OCI-M1 (cell line): ENCODE measurements at places on chromosomes 6 and 20.

DNA sequence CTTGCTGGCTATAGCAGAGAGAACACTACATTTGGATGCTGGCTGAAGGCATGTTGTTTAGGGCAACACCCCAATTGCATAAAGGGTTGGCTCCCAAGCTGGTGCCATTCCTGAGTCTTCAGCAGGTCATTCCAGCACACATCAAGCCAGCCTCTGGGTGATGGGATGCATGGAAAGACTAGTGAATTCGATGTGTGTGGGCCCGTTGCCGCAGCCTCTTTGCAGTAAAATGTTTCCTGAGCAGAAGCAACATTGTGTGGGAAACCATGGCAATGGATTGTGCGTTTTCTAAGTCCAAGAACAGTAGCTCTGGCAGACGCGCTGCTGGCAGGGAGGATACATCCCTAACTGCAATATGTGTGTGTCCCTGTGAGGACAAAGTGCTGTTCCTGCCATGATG is 142.4 kb upstream of the SLC24A3 start:
- no peak for DNase-seq

DNA sequence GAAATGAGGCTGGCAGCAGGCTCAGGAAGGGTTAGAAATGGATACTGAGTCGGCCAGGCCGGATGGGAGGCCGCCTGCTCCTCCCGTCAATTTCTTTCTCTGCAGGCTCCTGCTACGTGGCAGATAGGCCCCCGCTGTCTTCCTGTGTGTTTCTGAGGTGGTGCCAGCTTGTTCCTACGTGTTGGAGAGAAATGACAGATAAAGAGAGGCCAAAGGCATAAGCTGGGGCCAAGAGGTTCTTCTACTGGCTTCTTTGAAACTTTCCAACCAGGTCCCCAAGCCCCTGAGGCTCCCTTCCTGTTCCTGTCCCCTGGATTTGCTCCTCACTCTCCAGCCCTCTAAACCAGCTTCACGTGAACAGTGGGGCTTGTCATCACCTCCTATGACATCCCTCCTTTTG is 76.8 kb downstream of the TCP11 start:
- DNase-seq: no peak

- no peak for DNase-seq
Observed at GRCh38 chr20:21052241-21052640, 53.9 kb downstream of the LINC00237 start.

DNA sequence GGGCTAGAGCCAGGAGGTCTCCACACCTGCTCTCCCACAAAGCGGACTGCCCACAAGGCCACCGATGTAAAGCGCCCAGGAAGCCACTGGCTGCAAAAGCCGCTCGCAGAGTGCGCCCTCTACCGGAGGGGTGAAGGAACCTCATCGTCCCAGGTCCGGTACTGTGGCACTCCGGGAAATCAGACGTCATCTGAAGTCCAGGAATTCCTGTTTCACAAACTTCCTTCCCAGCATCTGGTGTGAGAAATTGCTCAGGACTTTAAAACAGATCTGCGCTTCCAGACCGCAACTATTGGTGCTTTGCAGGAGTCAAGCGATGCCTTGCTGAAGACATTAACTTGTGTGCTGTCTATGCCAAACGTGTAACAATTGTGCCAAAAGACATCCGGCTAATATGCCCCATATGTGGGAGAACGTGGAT is 115.1 kb upstream of the ARID1B start:
- DNase-seq: peak; percentile 53

DNA sequence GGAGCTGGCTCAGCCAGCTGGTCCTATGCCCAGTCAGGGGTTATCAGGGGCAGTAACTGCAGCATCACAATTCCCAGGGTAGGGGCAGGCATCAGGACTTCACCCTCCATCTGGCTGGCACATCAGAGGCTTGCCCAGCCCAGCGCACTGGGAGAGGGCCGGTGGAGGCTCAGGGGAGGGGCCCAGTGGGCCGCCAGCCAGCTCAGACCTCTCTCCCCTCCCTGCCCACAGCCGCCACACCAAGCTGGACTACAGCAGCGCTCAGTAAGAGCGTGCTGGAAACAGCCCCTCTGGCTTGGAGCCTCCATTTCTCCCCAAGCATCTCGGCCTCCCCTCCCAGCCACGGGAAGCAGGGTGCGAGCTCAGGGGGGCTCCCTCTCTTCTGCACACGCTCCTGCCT is 22.0 kb downstream of the ADA start:
- no peak for DNase-seq

GRCh38 chr6:42530296-42530695 is 33.5 kb upstream of the UBR2 start:
- no peak for DNase-seq

DNA sequence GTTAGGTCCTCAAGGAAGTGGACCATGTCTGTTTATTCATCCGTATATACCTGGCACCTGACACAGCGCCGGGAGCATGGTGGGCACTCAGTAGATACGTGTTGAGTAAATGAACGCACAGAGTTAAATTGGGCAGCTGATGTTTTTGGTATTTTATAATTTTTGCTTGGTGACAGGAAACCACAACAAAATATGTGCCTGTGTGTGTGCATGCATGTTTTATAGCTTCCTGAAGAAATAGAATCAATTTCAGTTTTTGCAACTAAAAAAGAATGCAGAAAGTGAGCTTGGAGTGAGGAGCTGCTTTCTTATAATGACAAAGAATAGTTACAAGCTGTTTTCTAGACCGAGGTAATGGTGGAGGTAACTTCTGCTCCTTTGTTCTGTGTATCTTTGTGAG is 91.4 kb downstream of the PLCB4 start:
- DNase-seq: no peak

GRCh38 chr6:94217836-94218235 is 798.5 kb upstream of the EPHA7 start:
- DNase-seq: no peak

DNA sequence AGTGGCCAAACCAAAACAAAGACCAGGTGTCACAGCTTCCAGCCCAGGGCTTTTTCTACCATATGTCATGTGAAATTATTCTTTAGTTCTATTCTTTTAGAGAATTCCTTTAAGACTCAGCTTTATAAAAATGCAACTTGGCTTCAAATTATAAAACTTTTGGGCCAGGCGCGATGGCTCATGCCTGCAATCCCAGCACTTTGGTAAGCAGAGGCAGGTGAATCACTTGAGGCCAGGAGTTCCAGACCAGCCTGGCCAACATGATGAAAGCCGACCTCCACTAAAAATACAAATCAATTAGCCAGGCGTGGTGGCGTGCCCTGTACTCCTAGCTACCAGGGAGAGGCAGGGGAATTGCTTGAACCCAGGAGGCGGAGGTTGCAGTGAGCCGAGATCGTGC is 210.3 kb upstream of the ARG1 start:
- DNase-seq: no peak

DNA sequence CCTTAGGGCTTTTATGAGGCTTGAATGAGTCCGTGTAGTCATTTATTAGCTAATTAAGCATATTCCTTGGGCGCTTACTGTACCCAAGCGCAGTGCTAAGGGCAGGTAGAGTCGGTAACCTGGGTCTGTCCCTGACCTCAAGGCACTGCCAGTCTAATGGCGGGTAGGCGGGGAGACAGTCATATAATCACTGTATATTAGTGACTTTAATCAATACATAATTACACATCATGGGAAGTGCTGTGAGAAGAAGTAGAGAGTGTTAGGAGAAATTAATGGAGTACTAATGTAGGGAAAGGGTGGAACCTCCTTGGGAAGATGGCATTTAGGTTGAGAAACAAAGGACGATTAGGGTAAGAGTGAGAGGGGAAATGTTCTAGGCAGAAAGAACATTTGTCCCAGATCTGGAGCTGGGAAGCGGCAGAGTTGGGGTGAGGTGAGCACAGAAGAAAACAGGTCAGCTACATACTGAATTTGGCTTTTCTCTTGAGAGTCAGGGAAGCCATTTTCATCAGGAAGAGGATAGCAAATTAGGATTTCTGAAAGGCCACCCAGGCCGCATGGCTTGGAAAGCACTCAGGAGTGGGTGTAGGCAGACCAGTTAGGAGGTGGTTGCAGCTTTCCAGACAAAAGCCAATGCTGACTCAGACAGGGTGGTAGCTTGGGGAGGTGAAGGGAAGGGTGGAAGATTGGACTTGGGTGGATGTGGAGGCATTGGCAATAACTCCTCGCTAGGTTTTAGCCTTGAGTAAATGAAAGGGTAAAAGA is 954 bp upstream of the BLCAP start:
- no peak for DNase-seq

- DNase-seq: no peak
Observed at GRCh38 chr6:170407932-170408331, 101.4 kb downstream of the FAM120B start.

DNA sequence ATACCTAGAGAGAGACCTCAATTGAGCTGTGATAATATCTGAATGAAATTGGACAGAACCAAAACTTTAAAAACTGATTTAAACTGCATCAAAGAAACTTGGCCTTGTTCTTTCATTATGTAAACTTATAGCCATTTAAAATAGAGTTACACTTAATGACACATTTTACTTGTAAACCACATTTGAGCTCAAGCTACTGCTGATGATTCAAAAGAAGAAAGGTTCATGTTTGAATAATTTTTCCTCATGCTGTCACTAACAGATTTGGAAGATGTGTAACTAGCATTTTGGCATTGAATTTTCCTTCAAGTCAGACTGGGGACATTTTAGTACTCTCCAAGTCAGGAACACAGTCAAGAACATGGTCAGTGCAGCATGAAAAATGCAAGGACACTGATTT is 26.9 kb downstream of the POPDC3 start:
- DNase-seq: no peak

GRCh38 chr20:63047267-63047666 is 40.5 kb upstream of the BHLHE23 start:
- DNase-seq: no peak

DNA sequence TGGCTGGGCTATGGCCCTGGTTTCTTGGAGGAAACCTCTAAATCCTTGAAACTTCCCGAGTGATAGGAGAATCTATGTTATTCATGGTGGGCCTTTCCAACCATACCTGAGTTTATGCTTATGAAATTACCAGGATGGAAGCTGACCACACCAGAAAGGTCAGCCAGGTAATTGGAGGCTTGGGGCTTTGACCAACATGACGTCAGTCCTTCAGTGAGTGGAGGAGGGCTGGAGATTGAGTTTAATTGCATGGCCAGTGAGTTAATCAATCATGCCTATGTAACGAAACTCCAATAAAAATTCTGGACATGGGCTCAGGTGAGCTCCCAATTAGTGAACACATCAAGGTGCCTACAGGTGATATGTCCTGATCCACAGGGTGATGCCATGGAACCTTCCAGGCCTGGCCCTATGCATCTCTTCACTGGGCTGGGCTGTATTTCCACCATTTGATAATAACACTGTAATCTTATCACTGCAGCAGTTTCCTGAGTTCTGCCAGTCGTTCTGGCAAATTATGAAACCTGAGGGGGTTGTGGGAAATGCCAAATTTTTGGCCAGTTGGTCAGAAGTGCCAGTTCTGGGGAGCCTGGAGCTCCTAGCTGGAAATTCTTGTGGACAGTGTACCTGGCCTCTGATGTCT is 106.5 kb downstream of the CDH26 start:
- DNase-seq: no peak

- no peak for DNase-seq
Observed at GRCh38 chr6:165744555-165745228, 81.7 kb upstream of the PDE10A start.

- no peak for DNase-seq
Observed at GRCh38 chr6:136086686-136087085, 163.4 kb downstream of the MTFR2 start.

- no peak for DNase-seq
Observed at GRCh38 chr20:41512624-41513023, 105.6 kb downstream of the CHD6 start.

DNA sequence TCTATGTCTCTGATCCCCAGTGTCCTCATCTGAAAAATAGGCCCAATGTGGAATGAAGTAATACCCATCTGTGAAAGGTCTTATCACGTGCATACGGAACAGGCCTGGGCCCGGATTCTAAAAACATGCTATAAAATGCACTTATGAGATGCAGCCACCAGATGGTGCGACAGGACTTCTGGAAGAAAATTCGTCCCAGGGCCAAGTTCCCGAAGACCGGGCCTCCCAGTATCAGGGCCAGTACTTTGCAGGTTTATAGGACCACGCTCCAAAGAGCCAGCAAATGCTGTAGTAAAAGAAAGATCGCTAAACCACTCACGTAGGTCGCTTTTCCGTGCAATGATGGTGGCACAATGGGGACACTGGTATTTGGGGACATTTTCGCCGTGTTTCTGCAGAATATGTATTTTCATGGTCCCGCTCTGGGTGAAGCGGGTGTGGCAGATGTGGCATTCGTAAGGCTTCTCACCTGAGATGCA is 10.6 kb downstream of the CTCFL start:
- peak; percentile 82 for DNase-seq

DNA sequence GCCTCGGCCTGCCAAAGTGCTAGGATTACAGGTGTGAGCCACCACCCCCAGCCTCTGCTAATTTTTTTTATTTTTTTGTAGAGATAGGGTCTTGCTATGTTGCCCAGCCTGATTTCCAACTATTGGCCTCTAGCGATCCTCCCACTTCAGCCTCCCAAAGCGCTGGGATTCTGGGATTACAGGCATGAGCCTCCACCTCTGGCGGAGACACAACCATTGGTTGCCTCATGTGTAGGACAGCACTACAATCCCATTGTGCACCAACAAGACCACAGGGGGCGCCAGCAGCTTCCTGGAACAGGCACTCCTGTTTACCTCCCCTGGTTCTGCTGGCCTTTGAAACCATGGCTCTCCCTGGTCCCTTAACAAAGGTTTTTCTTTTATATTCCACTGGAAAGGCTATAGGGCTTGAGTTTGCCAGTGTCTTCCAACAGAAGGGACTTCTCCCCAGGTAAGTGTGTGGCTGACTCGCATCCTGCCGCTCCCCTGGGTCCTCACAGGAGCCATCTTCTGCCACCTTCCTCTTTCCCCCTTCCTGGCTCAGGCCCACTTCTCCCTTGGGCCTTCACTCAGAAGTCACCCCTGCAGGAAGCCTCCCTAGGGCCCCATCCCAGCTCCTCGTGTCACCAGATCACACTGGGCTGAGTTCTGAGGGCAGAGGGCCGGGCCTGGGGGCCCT is 39.2 kb upstream of the TLDC2 start:
- peak; percentile 87 for DNase-seq

DNA sequence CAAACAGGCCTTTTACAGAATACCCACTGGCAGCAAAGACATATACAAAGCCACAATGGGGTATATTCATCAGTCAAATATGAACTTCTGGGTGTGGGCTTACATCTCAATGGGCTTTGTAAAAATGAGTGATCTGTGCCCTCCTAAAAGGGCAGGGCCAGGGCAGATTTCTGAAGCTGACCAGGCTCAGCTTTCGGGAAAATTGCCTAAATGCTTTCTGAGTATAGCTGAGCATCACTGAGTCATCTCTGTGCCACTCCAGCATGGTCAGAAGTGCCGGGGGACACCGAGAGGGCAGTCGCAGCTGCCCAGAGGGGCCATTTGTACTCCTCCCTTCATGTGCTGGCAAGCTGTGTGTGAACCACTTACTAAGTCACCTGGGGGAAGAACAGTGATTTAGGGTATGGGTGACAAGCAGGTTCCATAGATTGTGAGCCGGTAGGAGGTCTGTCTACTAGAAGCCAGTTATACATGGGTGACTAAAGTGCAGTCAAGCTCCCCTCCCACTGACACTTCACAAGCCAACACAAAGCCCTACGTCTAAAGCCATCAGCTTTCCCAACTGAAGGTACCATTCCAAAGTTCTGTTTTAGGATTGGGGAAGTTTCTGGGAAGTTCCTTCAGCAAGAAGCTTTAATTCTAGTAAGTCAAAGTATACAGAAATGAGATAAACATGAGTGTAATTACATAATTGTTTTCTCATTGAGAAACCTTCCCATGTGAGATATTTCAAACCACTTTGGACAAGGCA is 147.6 kb upstream of the TAB2 start:
- no peak for DNase-seq

- no peak for DNase-seq
Observed at GRCh38 chr6:12151433-12151820, 138.7 kb upstream of the EDN1 start.

- no peak for DNase-seq
Observed at GRCh38 chr20:1664911-1665310, 7.3 kb upstream of the SIRPG start.
